Fibroblast of skin of scalp (primary cell): ENCODE measurements at places on chromosomes 2 and 18.

DNA sequence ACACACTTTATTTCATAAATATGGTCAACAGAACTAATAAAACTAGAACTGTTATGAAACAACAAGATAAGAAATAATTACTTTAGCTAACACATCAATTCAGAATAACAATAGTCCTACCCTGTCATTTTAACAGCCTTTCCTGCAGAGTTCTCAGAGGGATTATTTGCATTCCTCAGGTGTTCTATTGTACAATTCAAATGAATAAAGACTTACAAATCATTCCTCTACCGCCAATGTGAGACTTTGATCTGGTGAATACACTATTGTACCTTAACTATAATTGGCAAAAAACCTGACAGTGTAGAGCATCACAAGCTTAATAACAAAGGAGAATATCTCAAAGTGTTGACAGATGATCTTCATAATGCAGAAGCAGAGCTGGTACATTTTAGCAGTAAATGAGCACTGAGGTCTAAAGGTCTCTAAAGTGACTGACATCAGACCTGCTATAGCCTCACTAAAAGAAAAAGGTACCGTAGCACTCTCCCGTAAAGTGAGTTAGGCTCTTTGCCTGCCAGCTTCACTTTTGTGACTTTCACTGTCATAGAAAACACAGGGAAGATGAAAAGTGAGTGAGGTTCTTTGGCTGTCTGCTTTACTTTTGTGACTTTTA, 118.8 kb upstream of the SP3 start:
- no peak for DNase-seq

- no peak for DNase-seq
Measured at GRCh38 chr2:211766689-211767088, 771.9 kb downstream of the ERBB4 start.

DNA sequence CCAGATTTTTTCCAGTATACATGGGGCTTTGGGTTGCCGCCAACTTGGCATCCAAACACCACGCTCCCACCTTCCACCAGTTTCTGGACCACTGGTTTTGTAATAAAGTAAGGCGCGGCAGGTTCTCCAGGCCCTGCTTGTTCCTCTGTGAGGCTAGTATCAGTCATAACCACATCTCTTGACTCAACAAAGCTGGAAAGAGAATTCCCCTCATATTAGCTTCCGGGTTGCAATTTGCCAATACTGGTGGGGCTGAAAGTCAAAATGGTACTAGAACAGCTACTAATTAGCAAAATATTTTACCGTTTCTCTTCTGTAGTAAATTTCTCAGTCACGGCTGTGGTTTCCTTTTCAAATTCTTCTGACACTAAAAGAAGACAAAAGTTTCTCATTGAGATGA, 25.0 kb downstream of the TTN start:
- no peak for DNase-seq

- DNase-seq: no peak
Measured at GRCh38 chr2:99850084-99850710, 292.2 kb downstream of the AFF3 start.

DNA sequence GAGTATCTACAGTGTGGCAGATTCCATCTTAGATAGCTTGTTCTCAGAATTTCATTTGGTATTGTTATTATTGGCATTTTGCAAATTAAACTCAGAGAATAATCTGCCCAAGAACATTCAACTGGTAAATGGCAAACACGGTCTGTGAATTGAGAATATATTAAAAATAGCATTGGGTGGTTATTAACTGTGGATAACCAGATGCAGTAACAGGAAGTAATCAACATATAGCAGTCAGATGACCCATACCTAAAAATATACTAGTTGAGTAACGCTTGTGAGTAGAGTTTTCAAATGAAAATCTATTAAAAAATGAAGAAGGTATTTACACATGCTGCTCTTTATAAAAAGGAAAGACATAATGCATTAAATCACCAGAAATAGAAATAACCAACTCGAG, 129.5 kb downstream of the ZNF804A start:
- DNase-seq: no peak

DNA sequence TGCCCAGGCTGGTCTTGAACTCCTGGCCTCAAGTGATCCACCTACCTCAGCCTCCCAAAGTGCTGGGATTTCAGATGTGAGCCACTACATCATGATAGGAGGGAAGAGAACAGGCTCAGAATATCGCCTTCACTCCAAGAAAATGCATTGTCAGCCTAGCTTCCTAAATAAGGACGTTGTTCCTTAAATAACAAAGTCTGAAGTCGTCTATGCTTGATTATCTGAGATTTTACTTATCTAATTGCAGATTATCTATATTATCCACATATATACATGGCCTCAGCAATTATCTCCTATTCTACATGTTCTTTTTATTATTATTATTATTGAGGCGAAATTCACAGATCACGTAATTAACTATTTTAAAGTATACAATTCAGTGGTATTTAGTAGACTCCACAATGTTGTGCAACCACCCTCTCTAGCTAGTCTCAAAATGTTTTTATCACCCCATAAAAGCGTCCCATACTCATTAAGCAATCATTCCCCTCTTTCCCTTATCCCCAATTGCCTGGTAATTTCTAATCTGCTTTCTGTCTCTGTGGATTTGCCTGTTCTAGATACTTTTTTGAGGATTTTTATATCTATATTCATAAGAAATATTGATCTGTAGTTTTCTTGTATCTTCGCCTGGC, 95.1 kb upstream of the RFX8 start:
- DNase-seq: no peak

DNA sequence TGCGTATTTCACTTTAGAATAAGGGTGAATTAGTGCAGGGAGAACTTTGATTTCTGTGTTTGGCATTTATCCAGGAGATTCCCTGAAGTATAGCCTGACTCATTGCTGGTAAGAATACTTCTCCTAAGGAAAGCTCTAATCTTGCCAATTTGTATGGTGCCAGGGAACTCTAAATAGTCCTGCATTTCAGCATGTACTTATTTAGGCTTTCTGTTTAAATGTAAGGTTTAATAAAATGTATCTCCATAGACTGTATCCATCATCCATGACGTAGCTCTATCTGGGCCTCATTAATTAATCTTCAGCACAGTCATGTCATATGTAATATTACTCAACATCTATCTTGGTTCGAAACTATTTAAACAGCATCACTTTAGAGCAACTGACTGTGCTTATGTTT, 127.7 kb downstream of the DOK6 start:
- peak; percentile 46 for DNase-seq

DNA sequence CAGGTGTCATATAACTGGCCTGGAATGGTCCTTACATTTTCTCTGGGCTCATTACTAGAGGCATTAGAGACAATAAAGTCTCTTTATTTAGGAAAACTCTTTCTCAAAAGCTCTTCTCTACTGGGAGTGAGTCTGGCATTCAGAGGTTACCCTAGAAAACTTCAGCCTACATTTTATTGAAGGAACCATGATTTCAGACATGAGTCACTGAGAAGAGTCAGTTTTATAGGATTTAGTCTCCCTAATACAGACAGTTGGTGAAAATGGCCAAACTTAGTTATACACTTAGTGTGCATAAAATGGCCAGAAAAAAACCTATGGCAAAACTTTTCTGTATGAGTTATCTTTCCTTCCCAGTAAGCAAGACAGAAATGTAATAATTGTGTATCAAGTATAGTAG, 689.4 kb downstream of the ZEB2 start:
- no peak for DNase-seq

DNA sequence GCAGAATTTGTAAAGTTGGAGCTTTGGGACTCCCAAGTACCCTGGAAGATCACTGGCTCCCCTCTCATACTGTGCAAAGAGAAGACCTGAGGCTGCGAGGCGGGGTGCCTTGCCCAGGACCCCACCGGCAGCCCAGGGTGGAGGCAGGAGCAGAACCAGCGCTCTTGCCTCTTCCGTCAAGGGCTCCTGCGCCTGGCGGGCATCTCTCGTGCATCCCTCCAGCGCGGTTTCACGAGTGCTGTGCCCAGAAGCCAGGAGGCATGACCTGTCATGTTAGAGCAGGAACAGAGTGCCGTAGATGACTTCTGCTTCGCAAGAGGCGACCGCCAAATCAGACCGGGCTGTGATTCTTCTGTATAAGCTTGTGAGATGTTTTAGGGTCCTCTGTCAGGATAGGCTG, 77.3 kb downstream of the LDLRAD4 start:
- DNase-seq: no peak

DNA sequence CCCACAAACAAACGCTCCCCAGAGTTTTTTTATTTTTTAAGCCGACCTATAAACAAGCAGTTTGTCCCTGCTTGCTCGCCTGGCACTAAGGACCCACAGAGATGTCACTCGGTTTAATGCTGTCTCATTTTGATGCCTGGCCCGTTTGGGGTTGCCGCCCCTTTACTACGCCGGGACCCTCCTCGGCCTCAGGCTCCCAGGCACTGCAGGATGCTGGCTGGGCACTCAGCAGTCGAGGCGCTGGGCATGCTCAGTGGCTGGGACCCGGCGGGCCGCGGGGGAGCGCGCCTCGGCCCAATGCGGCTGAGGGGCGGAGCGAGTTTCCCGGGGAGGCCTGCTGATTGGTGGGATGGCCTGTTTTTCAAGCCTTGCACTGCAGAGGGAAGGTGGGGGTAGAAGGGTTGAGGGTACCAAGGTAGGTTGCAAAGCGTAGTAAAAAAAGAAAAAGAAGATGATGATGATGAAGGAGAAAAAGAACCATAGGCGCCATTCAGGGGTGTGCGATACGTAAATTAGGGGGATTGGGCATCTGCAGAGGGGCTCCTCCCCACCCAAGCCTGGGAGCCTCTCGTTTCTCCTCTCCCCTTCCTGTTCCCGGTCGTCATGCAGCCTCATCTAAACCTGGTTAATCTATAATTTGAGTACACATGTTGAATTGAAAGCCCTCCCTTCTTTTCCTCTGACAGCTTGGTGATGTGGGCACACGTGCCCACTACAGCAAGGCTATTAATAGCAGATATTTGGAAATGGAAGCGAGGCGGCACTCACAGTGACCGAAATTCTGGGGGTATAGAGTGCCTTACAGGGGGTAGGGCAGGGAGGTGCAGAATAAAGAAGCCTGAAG, 1.5 kb upstream of the IRS1 start:
- peak; percentile 79 for DNase-seq

GRCh38 chr2:54895730-54896129, 154.5 kb downstream of the RTN4 start:
- peak; percentile 54 for DNase-seq

DNA sequence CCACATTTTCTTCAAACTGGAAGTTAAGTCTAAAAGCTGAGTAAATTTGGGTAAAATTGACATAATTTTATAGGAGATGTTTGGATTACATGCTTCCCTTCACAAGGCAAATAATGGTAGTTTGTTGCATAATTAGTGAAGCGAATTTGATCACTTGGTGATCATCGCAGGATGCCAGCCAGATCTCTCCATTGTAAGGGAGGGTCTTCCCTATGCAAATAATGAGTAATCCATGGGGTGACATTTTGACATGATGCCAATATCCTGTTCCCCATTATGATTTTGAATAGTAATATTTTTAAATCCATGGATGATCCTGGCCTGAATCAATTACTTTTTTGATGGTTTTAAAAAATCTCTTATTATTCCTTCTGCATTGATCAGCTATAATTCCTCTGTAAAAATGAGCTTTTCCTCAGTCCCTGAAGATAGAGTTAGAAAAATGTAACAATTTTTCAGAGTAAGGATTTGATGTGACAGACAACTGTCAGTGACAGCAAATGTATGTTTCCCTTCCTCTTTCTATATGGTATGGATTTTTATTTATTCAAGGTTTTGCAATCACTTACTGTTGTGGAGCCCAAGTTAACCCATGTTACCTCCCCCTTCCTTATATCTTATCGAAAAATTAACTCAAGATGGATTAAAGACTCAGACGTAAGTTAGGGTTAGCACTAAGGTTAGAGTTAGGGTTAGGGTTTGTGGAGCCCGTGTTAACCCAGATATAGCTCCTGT, 21.4 kb downstream of the CCL20 start:
- DNase-seq: no peak

GRCh38 chr2:218230882-218231281, 13.9 kb downstream of the ARPC2 start:
- peak; percentile 31 for DNase-seq

DNA sequence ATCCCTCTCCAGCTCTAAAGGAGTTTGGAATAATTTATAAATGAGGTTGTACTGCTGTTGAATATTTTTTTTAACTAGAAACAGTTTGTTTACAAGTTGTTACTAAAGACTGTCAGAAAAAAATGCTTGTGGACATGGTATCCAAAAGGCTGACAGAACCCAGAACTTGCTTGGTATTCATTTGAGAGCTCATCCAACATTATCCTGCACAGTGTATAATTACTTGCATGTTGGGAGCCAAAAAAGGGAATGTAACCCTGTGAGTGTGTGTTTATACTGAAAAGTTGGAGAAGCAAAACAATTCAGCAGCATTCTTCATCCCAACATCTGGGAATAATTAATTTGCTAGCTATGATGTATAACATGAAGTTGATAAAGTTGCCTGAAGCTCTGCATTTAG, 42.1 kb upstream of the EHBP1 start:
- peak; percentile 97 for DNase-seq

DNA sequence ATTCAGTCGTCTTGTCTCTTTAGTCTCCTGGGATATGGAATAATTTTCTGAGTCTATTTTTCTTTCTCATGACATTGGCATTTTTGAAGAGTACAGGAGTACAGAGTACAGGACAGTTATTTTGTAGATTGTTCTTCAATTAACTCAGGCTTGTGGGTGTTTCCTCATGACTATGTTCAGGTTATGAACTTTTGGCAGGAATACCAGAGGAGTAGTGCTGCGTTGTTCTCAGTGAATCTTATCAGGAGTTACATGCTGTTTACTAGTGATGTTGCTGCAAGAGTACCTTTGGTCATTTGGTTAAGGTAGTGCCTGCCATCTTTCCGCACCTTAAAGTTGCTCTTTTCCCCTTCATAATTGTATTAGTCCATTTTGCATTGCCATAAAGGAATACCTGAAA, 41.3 kb upstream of the AGFG1 start:
- no peak for DNase-seq
